ENCODE measurements at places on chromosomes 2 and 18.
A peak's percentile ranks its signal among the peaks of the same experiment; 100 is the strongest.

- DNase-seq, result no peak
These were observed 174.6 kb downstream of the HAUS1 start for GRCh38 chr18:46278481-46279465.

- DNase-seq, result no peak
These were observed 60.6 kb upstream of the SLC16A14 start for GRCh38 chr2:230129343-230129742.

DNA sequence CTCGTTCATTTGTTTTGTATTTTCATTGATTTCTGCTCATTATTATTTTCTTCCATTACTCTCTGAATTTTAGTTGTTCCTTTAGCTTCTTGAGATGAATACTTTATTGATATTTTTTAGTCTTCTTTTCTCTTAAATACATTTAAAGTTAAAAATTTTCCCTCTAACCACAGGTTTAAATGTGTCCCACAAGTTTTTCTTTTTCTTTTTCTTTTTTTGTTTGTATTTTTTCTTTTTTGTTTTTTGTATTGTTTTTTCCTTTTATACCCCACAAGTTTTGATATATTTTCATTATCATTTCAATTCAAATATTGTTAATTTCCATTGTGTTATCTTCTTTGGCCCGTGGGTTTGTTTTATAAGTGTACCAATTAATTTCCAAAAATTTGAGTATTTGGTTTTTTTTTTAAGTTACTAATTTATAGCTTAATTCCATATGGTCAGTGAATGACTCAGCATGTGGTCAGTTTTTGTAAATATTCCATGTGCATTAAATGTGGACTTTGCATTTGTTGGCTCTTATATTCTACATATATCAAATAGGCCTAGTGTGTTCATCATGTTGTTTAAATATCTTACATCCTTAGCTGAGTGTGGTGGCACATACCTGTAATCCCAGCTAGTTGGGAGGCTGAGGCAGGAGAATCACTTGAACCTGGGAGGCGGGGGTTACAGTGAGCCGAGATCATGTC, 16.2 kb downstream of the CENPO start:
- DNase-seq, result no peak

DNA sequence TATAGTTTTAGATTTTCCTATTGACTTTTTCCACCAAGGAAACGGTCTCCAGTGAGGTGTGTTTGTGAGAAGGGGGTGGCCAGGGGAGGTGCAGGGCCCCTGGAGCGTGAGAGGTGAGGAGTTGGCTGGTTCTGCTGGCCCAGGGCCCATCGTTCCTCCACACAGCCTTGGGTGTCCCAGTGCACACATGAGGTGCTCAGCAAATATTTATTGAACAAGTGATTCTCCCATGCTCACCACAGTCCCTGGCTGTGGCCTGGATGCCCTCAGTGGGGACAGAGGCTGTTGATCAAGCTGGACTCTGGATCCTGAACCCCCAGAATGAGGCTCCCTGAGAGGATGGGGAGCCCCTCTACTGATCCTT, 5.0 kb downstream of the HAAO start:
- DNase-seq, result no peak

GRCh38 chr2:121454549-121455090, 76.1 kb upstream of the RNU4ATAC start:
- DNase-seq, result no peak

- DNase-seq, result peak; percentile 53
These were observed 764 bp downstream of the MBD2 start for GRCh38 chr18:54223568-54224241.

DNA sequence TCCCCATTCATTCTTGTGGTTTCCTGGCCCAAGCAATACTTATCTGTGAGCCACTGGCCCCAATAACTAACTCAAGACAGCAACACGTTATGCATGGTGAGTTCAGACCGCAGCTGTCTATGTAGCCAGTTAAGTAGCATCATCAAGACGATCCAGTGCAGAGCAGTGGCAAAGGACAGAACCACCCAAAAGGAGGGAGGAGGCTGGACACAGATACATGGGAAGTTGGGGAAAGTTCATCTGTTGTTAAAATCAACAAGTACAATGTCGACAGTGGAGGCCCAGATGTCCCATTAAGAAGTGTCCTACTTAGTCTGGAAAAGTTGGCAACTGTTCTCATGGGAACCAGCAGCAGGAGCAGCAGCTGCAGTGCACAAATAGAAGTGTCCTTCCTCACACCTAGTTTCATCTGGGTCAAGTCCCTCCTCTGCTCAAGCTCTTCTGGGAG, 106.9 kb upstream of the THOC1 start:
- no peak for DNase-seq

GRCh38 chr2:215565897-215566296, 130.0 kb upstream of the FN1 start:
- no peak for DNase-seq

GRCh38 chr2:229578052-229578846, 136.1 kb downstream of the DNER start:
- no peak for DNase-seq

- DNase-seq, result no peak
These were observed 323.1 kb downstream of the RBM43 start for GRCh38 chr2:150938527-150938926.

- no peak for DNase-seq
These were observed 134.5 kb downstream of the PTRHD1 start for GRCh38 chr2:24658531-24659202.

- DNase-seq, result no peak
These were observed 31.5 kb downstream of the MEIS1 start for GRCh38 chr2:66466433-66466832.

- DNase-seq, result peak; percentile 9
These were observed 354.6 kb upstream of the SETBP1 start for GRCh38 chr18:44325903-44326635.

- no peak for DNase-seq
These were observed 1.0 kb upstream of the TCF4 start for GRCh38 chr18:55588870-55589595.
